NT2/D1 (cell line): ENCODE measurements at places on chromosomes 1 and 21.

- no peak for DNase-seq
Observed at GRCh38 chr1:25031601-25031965, 101.5 kb upstream of the RUNX3 start.

GRCh38 chr1:78359666-78360065 lies 131.1 kb upstream of the PTGFR start:
- no peak for DNase-seq

- no peak for DNase-seq
Observed at GRCh38 chr21:44866780-44867179, 6.7 kb downstream of the PTTG1IP start.

GRCh38 chr1:4087530-4088420 lies 187.7 kb upstream of the C1orf174 start:
- DNase-seq: no peak

GRCh38 chr1:41419584-41420295 lies 58.5 kb downstream of the FOXO6 start:
- DNase-seq: no peak

- no peak for DNase-seq
Observed at GRCh38 chr1:234980645-234981396, 147.8 kb downstream of the TOMM20 start.

DNA sequence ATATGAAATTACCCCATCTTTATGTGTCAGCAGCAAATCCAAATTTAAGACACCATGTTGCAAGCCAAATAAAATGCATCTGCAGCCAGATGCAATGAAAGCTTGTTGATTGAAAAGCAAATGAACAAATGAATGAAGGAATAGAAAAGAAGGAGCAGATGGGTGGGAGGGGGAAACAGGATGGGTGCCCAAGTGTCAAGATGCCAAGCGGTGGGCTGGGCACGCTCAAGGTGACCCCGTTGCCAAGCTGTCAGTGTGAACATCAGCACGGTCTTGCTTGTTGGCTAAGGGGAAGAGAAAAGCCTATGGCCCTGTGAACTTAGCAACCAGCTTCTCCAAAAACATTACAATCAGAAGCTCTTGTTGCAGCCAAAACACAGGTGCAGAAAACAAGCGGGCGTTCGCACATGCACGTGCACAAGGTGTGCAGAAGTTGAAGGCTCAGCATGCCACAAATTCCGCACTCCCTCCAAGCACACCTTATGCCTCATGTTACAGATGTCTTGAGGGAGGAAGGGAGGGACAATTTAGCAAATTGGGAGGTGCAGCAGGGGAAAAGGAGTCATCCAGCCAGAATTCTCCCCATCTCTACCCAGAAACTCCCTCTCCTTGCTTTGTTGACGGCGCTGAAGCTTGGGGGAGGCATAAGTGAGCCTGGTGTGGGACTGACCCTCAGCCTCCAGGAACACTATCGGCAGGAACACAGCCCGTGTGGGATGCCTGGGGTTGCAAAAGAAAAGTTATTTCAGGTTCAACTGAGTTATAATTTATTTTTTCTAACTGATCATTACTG lies 62.4 kb downstream of the HIVEP3 start:
- DNase-seq: no peak

DNA sequence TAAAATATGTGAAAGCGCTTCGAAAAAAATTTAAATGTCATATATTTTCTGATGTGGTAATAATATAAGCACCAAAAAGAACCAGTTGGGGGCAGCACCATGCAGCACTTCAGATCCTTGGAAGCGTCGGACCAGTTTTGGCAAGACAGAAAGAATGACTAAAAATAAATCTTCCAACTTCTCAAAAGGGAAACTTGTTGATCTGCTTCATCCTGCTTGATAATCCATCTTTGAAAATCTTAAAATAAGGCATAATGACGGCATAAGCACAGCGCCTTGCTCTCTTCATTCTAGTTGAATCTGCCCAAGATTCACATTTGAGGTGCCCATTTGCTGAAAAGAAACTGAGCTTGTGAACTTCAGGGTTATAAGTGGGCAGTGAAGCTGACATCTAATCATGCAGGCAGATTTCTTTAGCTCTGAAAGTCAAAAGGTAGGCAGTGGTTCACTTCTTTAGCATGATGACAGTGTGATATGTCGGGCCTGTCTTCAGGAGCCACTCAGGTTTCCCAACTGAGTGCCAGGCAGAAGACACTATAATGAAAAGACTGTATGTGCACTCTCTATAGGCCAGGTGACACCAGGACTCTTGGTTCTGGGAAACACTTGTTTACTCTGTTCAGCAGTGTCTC lies 19.8 kb upstream of the MUTYH start:
- no peak for DNase-seq

DNA sequence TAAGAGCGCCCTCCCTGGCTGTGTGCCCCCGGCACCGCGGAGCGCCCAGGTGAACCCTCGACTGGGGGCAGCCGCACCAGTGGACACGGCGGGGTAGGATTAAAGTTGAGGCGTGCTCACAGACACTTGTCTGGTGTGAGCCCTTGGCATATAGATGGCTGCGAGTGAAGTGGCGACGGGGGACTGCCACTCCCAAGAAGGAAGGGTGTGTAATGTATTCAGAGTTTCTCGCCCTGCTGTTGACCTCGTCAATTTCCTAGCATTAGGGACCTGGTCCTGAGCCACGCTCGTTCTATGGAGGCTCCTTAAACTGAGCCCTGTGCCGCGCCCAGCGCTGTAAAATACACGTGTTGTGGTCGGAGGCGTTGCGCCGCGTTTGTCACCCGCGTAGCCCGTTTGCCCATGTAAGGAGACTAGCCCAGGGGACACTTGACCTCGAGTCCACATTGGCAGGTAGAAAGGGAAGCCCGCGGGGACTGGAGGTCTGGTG lies 554 bp downstream of the EVA1C start:
- no peak for DNase-seq

DNA sequence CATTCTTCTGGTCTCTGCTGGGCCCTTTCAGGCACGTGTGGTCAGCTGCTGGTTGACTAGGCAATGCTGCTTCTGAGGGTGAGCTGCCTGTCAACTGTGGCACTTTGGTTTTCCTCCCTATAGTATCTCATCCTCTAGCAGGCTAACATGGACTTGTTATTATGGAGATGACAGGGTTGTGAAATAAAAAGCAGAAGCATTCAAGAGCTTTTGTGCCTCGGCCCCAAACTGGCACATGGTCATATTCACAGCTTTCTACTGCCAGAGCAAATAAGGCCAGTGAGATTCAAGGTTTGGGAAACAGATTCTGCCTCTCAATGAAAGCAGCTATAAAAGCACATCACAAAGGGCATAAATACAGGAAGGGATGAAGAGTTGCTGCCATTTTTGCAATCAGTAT lies 1.6 kb upstream of the ZNF124 start:
- DNase-seq: no peak

DNA sequence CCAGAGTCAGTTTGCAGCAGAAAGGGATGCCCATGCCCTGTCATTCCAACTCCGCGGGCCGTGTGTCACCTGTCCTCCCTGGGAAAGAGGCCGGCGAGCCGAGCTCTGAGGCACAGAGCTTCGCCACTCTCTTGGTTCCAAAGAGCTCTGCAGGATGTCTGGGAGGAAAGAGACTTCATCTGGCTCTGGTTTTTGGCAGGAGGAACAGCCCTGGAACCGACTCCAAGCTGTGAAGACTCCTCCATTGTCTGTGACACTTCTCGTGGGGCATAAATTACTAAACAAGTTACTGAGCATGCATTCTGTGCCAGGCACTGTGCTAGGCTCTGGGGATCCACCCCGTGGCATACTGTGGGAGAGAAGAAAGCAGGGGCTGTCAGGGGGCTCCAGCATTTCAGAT lies 3.9 kb upstream of the FAM151A start:
- no peak for DNase-seq

- DNase-seq: no peak
Observed at GRCh38 chr1:14810595-14811361, 212.3 kb downstream of the KAZN start.

DNA sequence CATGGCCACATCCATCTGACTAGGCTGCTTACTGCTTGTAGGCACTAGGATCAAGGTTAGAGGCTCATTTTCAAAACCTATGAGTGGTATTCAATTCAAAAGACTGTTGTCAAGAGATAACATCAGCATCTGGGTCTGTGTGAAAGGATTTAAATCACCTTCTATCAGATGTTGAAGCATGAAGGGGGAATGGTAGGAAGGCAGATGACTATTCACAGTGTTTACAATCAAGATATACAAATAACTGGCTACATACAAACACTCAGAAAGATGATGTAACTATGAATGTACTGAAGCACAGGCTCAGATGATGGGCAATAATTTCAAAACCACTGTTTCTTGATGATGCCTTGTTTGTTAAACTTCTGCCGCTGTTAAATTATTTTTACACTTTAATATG lies 249.2 kb downstream of the SLC45A1 start:
- no peak for DNase-seq

GRCh38 chr1:198749279-198749678 lies 110.4 kb downstream of the PTPRC start:
- DNase-seq: no peak

- peak; percentile 66 for DNase-seq
Observed at GRCh38 chr1:62175568-62176179, 19.0 kb upstream of the L1TD1 start.

GRCh38 chr1:50027794-50028193 lies 4.0 kb upstream of the AGBL4 start:
- DNase-seq: no peak

GRCh38 chr1:43934986-43935324 lies 1.4 kb downstream of the ARTN start:
- no peak for DNase-seq

GRCh38 chr1:116230712-116231111 lies 119.5 kb downstream of the MAB21L3 start:
- DNase-seq: peak; percentile 63

GRCh38 chr1:119291611-119292206 lies 76.9 kb upstream of the HAO2 start:
- no peak for DNase-seq

GRCh38 chr1:203424861-203425662 lies 50.5 kb upstream of the PRELP start:
- DNase-seq: no peak

- no peak for DNase-seq
Observed at GRCh38 chr1:245984390-245985155, 522.5 kb downstream of the SMYD3 start.

DNA sequence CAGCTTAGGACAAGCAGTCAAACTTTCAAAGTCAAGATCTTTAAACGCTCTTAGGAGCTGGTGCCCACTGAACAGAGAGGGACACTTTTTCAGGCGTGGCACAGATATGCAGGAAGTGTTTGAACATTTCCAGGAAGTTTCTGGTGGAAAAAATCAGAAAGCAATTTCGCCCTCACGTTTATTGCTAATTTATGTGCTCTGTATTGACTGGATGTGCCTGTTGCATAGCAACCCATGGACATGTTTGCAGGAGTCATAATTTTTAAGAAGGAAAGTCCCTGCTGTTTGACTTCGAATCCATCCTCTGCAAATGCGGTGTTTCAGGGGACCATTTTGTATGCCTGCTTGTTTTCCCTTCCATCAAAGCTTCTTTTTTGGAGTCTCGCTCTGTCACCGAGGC lies 239.9 kb upstream of the IRF2BP2 start:
- no peak for DNase-seq

GRCh38 chr1:24150234-24151174 lies 7.6 kb upstream of the IL22RA1 start:
- DNase-seq: peak; percentile 97

GRCh38 chr1:109040989-109041620 lies 797 bp downstream of the WDR47 start:
- no peak for DNase-seq

DNA sequence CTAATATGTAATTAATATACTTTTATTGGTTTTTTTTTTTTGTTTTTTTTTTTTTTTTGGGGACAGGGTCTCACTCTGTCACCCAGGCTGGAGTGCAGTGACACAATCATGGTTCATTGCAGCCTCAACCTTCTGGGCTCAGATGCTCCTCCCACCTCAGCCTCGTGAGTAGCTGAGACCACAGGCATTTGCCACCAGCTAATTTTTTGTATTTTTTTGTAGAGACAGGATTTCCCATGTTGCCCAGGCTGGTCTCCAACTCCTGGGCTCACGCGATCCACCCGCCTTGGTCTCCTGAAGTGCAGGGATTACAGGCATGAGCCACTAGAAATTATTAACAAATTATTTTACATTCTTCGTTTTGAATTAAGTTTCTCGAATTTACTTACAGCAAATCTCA lies 16.8 kb upstream of the POGZ start:
- DNase-seq: no peak

GRCh38 chr1:209618756-209619420 lies 33.3 kb downstream of the LAMB3 start:
- no peak for DNase-seq

GRCh38 chr1:41656068-41656467 lies 171.6 kb upstream of the EDN2 start:
- DNase-seq: no peak

- DNase-seq: no peak
Observed at GRCh38 chr1:33387625-33388024, 43.3 kb downstream of the PHC2 start.

GRCh38 chr1:208562151-208562960 lies 318.2 kb upstream of the PLXNA2 start:
- DNase-seq: no peak

GRCh38 chr1:82979593-82980236 lies 1019.2 kb downstream of the TTLL7 start:
- DNase-seq: no peak

DNA sequence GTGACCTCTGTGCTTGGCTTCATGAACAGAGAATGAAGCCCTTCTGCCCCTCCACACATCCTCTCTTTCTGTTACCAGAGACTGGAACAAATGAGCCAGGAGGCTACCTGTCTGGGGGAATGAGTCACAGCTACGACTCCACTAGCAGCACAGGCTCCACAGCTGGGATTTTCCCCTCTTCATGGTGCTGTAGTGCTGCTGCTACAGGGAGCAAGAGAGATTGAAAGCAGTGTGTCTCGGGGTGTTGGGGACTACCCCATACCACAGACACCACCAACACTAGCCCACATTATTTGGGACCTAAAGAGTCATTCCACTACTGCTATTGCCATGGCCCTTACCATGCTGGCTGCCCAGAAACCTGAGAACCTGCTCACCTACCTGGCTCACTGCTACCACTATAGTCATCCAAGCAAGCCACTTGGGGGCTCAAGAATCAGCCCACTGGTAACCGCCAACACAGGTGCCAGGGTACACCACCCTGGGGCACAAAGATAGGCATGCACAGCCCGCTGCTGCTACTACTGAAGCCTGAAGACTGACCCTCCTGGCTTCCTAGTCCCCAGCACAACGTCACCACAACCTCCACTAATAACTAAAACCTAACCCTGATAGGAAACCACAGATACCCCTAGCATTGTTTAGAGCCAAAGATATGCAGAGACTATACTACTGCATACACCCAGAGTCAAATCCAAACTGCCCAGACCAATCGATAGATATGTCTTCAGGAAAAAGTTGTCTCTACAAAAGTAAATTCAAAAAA lies 17.7 kb downstream of the CD1E start:
- DNase-seq: no peak

DNA sequence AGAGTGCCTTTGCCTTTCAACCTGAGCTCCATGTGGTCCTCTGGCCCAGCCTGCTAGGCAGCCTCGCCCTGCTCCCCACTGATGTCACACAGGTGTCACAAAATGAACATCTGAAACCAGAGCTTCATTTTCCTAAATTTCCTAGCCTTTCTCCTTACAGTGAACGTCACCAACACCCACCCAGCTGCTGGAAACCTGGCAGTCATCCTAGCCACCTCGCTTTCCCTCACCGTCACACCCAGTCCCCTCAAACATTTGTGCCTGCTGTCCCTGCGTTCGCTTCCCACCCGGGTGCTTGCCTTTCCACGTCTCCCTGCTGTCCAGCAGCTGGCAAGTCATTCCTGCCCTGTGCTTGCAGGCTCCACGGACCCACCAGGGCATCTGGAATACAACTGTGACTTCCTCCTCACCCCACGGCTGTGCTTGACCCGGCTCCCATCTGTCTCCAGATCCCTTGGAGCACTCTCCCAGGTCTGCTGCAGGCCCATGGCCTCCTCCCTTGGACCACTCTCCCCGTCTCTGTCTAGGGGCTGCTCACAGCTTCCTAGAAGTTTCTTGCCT lies 23.5 kb downstream of the ADARB1 start:
- DNase-seq: no peak
